ENCODE measurements at places on chromosomes 11 and 22. TPM values are rescaled to one million over a fixed set of nuclear protein-coding genes. Genes with fewer than 3 reads are reported as not detected.
A peak's percentile ranks its signal among the peaks of the same experiment; 100 is the strongest.

GRCh38 chr11:76524919-76525318 lies 80.1 kb downstream of the EMSY start:
- DNase-seq: no peak

DNA sequence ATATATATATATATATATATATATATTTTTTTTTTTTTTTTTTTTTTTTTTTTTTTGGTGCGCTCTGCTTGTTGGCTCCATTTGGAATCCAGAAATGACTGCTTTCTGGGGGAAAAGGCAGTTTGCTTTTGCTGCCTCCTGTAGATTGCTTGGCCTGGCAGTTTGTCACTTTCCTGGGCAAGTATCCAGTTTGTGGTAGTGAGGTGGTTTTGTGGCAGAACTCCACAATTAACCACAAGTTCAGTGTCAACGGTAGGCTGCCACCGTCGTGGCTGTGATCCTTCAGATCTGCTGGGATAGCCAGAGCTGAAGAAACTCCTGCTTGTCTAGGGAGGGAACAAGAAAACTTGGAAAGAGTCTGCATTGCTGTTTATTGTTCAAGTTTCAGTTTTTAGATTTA lies 5.0 kb upstream of the PDE3B start:
- no peak for DNase-seq

DNA sequence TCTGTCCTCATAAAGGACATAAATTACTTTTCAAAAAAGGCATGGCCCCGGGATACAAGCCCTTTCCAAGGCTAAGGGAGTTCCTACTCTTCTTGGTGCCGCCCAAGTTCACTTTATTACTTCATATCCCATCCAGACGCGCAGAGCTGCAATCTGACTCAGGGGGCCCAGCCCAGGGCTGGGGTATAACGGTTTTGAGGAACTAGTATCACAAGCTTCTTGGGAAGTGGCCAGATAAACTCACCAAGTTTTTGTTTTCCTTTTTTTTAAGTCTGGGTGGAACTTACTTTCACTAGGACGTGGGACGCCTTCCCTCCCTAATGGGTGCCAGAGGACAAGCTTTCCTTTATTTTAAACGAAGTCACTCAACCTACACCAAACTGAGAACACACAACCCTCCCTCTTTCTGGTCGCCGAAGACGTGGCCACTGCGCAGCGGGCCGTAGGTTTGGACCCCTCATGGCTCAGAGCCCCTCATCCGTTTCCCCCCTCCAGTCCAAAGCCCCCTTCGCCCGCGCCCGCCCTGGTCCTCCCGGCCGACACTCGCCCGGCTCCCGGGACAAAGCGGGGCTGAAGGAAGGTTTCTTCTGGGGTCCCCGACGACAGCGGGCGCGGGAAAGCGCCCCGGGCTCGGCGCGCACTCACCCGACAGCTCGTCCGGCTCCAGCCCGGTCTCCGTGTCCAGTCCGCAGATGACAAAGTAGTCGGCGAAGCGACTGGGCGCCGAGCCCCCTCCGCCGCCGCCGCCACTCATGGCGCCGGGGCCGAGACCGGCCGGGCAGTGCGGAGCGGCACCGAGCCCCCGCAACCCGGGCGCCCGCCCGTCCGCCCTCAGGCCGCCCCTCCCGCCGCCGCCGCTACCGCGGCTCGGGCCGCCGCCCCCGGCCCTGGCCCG lies 587 bp downstream of the DENND5A start:
- DNase-seq: peak; percentile 89

DNA sequence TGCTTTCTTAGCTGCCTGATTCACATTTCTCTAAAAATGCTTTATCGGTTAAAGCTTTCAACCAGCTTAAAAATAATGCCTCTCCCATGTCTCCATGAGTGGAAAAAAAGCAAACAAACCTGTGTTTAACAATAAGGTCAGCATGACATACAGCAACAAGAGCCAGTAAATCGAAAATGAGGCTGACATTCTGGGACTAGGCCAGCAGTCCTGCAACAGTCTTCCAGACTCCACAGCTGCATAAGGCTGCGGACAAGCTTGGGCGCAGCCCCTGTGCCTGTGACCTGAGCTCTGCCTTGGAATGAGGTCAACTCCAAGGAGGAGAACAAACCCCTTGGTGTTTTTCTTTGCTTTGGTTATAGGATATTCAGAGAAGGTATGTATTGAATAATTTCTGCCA lies 95.5 kb downstream of the PGR start:
- DNase-seq: no peak

DNA sequence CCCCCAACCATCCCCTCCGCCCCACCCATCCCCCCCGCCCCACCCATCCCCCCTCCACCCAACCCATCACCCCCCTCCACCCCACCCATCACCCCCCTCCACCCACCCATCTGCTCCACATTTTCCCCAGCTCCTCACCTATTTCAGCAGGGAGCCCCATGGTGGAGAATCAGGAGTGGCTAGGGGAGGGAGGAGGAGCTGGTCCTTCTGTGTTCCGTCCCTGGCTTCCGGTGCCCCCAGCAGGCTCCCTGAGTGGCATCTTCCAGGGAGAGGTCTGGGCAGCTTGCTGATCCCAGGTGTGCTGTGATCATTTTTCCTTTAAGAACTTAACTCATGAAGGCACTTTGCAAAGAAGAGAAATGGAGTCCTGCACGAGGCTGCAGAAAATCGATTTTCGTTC lies 365.8 kb downstream of the TBC1D22A start:
- DNase-seq: no peak

DNA sequence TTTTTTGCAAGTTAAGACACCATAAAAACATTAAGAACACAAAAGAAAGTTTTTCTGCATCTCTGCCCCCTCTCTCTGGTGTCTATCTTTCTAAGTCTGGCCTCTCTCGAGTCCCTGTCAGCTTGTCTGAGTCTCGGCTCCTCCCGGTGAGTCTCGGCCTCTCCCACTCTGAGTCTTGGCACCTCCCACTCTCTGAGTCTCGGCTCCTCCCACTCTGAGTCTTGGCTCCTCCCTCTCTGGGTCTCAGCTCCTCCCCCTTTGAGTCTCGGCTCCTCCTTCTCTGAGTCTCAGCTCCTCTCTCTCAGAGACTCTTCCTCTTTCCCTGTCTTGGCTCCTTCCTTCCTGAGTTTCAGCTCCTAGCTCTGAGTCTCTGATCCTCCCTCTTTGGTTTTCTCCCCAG lies 72.5 kb upstream of the AMPD3 start:
- no peak for DNase-seq

- DNase-seq: no peak
Observed at GRCh38 chr11:20031155-20032001, 128.9 kb downstream of the DBX1 start.

- DNase-seq: no peak
Observed at GRCh38 chr22:23911318-23911980, 17.3 kb downstream of the MIF start.

- DNase-seq: peak; percentile 35
Observed at GRCh38 chr11:65113839-65114238, 2.2 kb downstream of the TM7SF2 start.

GLB1L3 gene
- 0.20 TPM for total RNA-seq

- DNase-seq: no peak
Observed at GRCh38 chr11:61026121-61027031, 54.9 kb downstream of the CD6 start.

- no peak for DNase-seq
Observed at GRCh38 chr11:57368106-57368844, 12.7 kb downstream of the PRG3 start.

GRCh38 chr11:38900211-38900610 lies 2302.2 kb upstream of the RAG2 start:
- no peak for DNase-seq

DNA sequence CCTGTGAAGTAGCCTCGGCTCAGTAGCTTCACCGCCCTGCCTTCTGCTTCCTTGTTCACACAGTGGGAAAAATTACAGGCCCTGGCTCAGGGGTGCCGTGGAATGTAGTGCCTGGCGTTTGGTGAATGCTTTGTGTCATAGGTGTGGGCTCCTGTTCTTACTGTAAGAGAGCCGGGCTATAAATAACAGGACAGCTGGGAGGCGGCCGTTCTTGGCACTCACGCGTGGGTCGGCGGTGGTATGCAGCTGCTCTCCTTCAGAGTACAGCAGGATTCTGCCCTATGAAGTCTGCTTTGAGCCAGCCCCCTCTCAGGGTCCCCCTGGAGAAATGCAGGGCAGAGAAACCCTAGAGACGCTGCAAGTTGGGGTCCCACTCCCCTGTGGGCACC lies 84.2 kb downstream of the CTTN start:
- DNase-seq: no peak

- no peak for DNase-seq
Observed at GRCh38 chr22:36900880-36901279, 12.5 kb upstream of the CSF2RB start.

DNA sequence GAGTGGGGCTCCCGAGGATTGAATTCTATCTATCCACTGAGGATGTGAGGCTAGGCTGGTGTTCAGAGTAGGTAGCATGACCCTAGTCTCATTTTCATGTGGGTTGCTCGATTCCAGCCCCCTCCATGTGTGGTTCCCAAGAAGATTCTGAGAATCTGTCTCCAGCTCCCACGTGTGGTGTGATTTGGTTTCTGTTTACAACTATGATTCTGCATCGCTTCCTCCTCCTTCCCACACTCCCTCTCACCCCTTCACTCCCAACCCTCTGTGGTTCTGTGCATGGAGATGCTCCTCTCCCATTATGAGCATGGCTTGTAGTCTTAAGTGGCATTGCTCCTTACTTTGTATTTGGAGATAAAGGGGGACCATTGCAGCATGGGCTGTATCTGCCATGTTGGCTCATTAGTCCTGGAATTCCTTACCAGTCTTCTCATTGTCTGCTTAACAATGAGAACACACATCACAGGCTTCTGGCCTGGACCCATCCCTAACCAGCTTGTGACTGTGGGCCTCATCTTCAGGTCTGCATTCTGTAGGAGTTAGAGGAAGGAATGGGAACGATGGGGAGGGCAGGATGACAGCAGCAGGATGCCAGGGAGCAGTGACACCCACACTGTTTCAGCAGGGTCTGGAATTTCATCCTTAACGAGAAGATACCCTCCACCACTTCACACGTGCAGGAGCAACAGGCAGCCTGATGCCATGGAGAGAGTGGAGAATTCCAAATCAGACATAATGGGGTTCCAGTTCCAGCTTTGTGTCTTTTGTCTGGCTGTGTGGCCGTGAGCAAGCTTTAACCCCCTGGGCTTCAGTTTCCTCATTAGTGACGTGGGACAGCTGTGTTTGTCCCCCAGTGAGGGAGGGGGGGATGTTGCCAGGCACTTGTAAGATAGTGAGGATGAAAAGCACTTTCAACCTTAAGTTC lies 86.0 kb downstream of the CCDC81 start:
- no peak for DNase-seq

BIRC3 gene
- 110 TPM for total RNA-seq

- peak; percentile 84 for DNase-seq
Observed at GRCh38 chr11:57476757-57477506, 16.6 kb downstream of the RTN4RL2 start.

DNA sequence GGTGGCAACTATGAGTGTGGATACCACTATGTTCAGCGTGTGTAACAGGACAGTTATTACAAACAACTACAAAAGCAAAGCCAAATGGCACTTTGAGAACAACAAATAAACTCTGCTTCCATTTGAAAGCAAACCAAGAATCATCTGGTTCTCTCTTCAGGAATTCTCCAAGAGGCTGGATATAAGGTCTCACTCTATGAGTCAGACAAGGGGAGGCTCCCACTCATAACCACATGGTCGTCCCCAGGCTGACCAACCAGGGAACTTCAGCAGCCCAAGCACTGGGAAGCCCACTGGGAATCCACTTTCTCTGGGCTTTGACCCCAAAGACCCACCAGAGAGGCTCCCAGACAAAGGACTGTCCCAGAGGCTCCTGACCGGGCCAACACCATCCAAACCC lies 35.3 kb downstream of the DGCR2 start:
- DNase-seq: no peak

GRCh38 chr11:61950035-61950547 lies at the start of gene BEST1:
TSS of gene BEST1 (plus strand) at chr11:61950351. CDS start at chr11:61951807, 1,456 bp downstream.
- no peak for DNase-seq

GRCh38 chr22:49237703-49238102 lies 590.0 kb downstream of the BRD1 start:
- DNase-seq: no peak

- DNase-seq: no peak
Observed at GRCh38 chr11:2482745-2483144, 37.9 kb downstream of the KCNQ1 start.

DNA sequence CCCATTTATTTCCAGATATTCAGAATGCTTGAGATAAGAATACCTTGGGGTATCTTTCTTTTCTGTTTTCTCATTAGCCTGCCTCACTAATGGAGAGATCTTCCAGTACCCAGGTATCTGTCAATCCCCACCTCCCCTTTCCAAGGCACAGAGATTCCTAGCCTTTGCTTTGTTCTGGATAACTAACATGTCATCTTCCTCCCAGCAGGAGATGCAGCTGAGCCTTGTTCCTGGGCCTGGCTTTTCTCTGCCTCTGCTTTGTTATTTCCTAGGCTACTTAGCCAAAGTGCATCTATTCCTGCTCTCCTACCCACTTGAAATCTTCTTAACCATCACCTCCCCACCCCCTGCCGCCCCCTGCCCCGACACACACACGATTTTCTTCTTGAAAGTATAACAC lies 297.1 kb downstream of the NELL1 start:
- DNase-seq: no peak

- no peak for DNase-seq
Observed at GRCh38 chr11:116096272-116096995, 592.2 kb upstream of the CADM1 start.

THRSP gene
- total RNA-seq: not detected

DNA sequence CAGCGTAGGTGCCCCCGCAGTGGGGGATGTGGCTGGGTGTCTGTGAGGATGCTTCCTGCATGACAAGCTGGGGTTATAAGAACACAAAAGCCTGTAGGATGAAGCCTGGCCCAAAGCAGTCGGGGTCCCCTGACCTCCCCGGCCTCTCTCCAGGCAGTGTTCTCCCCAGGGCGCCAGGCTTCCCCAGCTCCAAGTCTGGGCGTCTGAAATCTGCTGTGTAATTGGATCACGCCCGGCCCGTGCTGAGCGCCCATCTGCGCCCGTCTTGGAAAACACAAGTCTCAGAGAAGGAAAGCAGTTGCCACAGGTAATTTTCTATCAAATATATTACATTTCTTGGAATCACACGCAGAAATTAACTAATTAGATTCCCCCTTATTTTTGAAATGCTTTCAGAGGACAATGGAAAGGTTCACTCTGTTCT lies 233.3 kb downstream of the CTTN start:
- no peak for DNase-seq

HBG1 gene
- not detected for total RNA-seq

BACE1-AS gene
- 7.8 TPM for total RNA-seq

C11orf52 gene
- total RNA-seq: 0.34 TPM

- DNase-seq: no peak
Observed at GRCh38 chr11:78662811-78663210, 88.1 kb upstream of the NARS2 start.

- DNase-seq: peak; percentile 86
Observed at GRCh38 chr11:57484141-57484710, 23.9 kb downstream of the RTN4RL2 start.

CCDC83 gene
- not detected for total RNA-seq

Measured in spleen (tissue), 13 donors.